NCI-H1930 (cell line): ENCODE measurements at places on chromosomes 13 and 19.
A peak's percentile ranks its signal among the peaks of the same experiment; 100 is the strongest.

DNA sequence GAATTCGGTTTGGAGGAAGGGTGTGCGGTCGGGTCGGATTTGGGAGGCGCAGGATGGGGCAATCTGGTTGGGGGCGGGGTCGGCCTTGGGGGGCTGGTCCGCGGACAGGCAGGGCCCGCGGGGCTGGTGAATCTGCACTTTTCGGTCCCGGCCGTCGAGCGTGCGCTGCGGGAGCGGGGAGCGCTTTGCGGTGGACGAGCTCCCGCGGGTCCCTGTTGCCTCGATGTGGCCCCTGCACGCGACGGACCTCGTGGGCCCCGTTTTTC lies 11.9 kb downstream of the PEAK3 start:
- DNase-seq, result no peak

DNA sequence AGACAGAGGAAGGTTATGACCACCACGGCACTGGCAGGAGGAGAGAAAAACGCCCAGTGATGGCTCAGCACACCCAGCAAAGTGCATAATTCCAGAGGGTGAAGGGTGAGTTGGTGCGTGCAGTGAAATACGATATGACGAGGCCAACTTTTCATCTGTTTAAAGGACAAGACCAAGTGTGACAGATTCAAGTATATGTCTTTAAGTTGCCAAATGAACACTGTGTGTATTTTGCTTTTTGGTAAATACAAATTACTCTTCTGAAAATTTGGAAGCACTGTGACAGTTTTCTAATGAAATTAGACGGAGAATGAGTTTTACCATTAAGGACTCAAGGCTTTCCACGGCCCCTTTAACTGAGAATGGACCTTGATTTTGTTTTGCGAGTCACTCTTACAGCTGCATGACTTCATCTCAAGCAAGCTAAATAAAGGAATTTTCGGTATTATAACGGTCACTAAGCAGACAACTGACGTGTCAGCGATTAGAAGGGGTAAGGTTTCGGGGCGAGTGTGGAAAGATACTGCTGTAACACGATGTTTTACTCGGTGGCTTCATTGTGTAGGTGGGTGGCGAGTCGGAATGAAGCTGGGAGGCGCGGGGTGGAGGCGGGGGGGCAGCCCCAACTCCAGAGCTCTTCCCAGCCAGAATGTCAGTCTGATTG lies 22.8 kb downstream of the COL4A2 start:
- DNase-seq, result no peak

- no peak for DNase-seq
Observed at GRCh38 chr13:42279080-42279479, 7.1 kb downstream of the AKAP11 start.

- DNase-seq, result no peak
Observed at GRCh38 chr13:48236528-48237353, 3.7 kb downstream of the ITM2B start.

DNA sequence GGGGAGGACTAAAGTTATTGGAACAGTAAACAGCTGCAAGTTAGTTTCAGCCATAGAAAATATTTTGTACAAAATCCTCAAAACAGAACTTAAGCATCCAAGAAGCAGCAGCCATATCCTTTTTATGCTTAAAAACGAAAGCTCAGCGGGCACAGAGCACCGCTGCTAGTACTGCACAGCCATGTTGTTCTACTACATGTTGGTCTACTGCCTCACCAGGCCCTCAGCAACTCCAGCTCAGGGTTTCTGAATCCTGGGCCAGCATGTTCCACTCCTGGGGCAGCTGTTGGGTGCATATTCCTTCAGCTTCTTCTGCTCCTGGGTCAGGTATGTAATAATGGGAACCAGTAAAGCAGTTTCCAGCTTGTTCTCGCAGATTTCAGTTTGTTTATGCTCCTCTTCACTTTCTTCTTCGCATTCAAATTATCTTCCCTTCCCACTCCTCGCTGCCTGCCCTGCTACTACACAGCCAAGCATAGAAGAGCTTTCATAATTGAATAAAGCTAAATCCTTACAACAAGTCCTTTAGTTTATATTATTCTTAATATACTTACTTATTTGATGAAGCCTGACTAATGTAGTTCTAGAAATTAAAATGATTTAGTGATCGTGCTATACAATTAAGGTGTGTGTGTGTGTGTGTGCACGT lies 820.5 kb upstream of the ATXN8OS start:
- DNase-seq, result no peak

DNA sequence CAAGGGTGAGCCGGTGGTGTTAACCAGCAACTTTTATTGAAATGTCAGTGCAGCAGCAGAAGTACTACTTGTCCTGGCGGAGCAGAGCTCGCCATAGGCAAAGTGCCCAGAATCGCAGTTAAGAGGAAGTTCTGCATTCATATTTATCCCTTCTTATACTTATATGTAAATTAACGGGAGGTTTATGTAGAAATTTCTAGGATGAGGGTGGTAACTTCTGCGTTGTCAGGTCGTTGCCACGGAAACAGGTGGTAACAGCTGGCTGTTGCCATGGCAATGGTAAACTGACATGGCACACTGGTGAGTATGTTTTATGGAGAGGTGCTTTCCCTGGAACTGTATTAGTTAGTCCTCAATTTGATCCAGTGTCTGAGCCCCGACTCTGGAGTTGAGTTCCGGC lies 2494.9 kb upstream of the PCDH20 start:
- no peak for DNase-seq

GRCh38 chr13:75073786-75074185 lies 408.2 kb downstream of the TBC1D4 start:
- no peak for DNase-seq

- no peak for DNase-seq
Observed at GRCh38 chr19:4374498-4375163, 25.7 kb downstream of the SH3GL1 start.

DNA sequence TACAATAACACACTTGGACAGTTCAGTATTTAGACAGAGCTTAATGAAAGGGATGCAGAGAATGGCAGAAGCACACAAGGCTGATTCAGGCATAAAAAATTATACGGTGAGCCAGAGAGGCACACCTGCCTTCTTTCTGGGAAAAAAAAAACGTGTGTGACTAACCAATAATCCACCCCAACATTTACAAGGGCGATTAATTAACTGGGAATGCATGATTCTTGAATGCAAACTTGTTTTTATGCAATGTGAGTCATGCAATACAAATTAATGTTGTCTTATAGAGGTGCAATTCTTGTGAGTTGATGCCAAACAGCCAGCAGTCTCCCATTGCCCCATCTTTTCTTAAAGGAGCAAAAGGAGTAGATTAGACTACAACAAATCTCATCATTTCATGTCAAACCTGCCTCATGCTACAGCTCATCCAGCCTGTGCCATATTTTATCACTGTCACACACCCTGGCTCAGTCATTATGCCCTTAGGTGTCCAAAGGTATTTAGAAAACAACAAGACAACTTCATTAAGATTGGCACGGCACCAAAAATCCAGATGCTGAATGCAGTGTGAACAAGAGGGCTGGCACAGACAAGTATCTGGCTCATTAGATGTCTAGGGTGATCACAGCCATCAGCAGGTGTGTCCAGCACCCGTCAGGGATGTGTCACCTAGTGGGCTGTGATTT lies 721.1 kb downstream of the EFNB2 start:
- no peak for DNase-seq

GRCh38 chr19:18701250-18701608 lies 17.7 kb downstream of the CRTC1 start:
- no peak for DNase-seq

- DNase-seq, result no peak
Observed at GRCh38 chr13:106036870-106037269, 498.6 kb downstream of the EFNB2 start.

- no peak for DNase-seq
Observed at GRCh38 chr19:48249502-48250014, 6.2 kb downstream of the CARD8 start.

- no peak for DNase-seq
Observed at GRCh38 chr13:78376033-78376432, 227.3 kb downstream of the POU4F1 start.

DNA sequence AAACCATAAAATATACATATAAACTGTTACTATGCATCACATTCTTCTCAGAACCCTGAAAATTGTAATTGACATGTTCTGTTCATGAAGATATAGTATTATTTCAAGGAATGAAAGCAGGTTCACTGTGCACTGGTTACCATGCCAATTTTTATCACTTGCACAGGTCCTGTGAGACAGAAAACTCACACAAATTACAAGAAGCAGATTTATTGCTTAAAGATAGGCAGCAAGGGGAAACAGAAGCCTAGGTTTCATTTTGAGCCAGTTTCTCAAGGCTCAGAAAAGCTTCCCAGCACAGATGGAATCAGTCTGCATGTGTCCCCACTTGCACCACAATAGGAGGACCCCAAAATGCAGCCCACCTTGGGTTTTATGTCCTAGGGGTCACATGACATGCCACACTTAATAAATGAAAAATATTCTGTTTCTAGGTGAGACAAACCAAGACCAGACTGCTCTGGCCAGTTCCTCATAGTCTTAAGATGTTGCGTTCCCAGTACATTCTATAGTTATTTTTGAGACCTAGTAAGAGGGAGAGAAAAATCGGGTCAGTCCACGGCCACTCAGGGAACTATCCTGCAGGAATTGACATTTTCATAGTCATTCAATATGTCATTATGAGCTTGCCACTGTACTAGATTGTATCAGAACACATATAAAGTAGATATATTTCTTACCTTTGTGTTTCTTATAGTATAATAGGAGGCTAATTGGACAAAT lies 459.1 kb upstream of the ATXN8OS start:
- DNase-seq, result no peak

- no peak for DNase-seq
Observed at GRCh38 chr19:57280962-57281400, 696 bp downstream of the ZNF460 start.

DNA sequence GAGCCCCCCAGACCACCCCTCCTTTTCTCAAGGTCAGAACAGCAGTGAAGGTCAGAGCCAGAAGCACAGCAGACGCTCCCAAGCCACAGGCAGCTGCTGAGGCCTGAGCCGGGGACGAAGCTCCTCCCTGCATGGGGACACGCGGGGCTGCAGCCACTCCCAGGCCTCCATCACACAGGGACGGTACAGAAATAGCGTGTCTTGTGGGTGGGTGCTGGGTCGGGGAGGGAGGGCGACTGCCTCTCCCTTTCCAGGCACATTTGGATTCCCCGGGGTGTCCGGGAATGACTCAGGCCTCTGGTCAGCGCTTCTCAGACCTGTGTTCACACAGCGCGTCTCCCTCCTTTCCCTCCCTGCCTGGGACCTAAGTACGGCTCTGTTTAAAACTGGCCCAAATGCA lies 33.2 kb downstream of the RASA3 start:
- DNase-seq, result no peak

GRCh38 chr13:19596086-19596485 lies 34.8 kb upstream of the TPTE2 start:
- DNase-seq, result no peak

DNA sequence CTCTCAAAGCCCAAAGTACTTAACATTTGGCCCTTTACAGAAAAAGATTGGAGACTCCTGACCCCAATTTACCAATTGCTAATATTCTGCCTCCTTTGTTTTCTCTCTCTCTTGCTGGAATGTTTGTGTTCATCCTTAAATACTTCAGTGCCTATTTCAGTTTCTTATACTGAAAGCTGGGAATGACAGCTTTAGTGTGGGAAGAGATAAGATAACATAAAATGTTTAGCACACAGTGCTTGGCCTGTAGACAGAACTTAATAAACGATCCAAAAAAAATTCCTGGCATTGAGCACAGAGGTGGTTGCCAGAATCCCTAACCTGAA lies 3.0 kb upstream of the PLEKHF1 start:
- no peak for DNase-seq

- DNase-seq, result no peak
Observed at GRCh38 chr19:38425222-38425809, 703 bp downstream of the RASGRP4 start.

DNA sequence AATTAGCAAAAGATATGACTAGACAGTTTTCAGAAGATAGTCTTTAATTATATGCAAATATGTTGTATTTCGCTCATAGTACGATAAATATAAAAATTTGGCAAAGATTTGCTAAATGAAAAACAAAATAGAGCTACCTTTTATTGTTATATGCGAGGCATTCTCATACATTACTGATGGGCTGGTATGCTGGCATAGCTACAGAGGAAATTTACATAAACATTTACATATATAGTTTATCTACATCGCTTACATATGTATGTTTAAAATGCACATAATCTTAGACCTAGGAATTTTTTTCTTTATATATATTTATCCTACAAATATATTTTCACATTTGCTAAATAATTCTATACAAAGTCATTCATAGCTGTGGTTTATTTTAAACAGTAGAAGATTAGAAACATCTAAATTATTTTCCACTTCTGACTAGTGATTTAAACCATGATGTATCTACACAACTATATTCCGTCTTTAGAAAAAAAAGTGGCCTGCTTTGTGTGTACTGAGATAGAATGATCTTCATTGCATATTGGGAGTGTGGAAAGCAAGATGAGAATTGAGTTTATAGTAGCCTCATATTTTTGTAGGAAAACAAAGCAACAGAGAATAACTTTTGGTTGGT lies 1345.0 kb upstream of the SLC10A2 start:
- no peak for DNase-seq

GRCh38 chr13:48038761-48039160 lies 1.2 kb downstream of the NUDT15 start:
- no peak for DNase-seq

DNA sequence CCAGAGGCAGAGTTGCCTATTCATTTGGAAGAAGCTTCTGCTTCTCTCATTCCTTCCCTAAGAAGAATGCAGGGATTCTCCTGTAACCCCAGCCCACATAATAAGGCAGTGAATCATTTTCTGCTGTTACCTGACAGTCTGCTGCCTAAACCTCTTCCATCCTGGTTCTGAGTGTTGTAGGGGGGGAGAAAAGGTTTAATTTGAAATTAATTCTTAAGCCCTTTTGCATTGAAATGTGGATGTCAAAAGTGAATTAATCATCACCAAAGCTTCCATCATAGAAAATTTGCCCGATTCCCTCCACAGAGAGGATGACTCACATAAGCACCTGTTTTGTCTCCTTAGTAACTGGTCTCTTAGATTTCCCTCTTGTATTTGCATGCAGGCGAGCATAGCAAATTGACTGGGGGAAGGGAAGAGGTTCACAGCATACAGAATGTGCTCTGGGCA lies 146.7 kb upstream of the FNDC3A start:
- no peak for DNase-seq

GRCh38 chr13:103188713-103189326 lies 122.6 kb upstream of the SLC10A2 start:
- peak; percentile 46 for DNase-seq

DNA sequence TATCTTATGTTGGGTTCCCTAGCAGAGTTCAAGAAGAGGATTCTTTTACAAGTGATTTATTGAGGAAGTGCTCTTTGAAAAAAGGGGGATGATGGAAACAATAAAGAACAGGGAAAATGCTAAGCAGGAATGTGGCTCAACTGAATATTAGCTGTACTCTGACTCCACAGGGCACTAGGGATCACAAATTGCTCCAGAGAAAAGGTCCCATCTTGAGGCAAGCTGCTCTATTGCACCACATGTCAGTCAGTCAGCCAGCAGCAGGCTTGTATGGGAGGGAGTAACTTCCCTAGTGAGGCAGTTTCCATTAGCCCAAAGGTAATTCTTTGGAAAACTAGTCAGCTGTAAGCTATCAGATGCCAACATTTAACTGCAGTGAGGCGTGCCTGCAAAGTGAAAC lies 73.3 kb upstream of the FNDC3A start:
- DNase-seq, result no peak
